Ureter (tissue), 1 donor: ENCODE measurements at places on chromosomes 7 and 10. TPM values are rescaled to one million over a fixed set of nuclear protein-coding genes. Genes with fewer than 3 reads are reported as not detected.

The PSD gene
- total RNA-seq: 5.1 TPM

The SLC39A12 gene
- total RNA-seq: 0.13 TPM

The CEP55 gene
- 0.89 TPM for total RNA-seq

The CALN1 gene
- total RNA-seq: not detected

The CRHR2 gene
- total RNA-seq: 0.34 TPM

The CNPY1 gene
- total RNA-seq: not detected

GRCh38 chr7:30907527-30908267 lies 4.0 kb upstream of the AQP1 start:
- no peak for DNase-seq

- no peak for DNase-seq
Observed at GRCh38 chr7:3140834-3141233, 97.2 kb upstream of the CARD11 start.

- DNase-seq: no peak
Observed at GRCh38 chr10:34320265-34320664, 494.8 kb downstream of the PARD3 start.

DNA sequence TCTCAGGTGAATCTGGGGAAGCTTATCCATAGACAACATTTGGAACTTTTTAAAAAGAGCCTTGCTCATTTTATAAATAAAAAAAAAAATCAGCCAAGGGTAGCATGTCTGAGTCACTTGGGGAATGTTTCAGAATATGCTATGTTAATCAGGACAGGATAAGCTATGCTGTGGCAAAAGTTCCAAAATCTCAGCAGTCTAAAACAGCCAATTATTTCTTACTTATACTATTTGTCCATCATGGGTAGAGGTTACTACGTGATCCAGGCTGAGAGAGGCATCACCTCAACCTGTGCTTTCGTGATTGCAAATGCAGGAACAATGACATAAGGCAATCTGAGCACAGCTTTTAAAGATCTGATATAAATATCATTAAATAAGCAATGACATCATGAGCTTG lies 6.5 kb downstream of the SLC13A1 start:
- DNase-seq: no peak

GRCh38 chr10:32995751-32996150 lies 37.7 kb upstream of the ITGB1 start:
- no peak for DNase-seq
